Activated CD8-positive, alpha-beta T cell treated with anti-CD3 and anti-CD28 coated beads, Interleukin-2, amount 10 ng/mL, durations not matched to agents 7 days and 5 days (primary cell): ENCODE measurements at places on chromosomes 4 and X. TPM values are rescaled to one million over a fixed set of nuclear protein-coding genes. Genes with fewer than 3 reads are reported as not detected.

GRCh38 chr4:1656986-1657385 is 27.1 kb downstream of the FAM53A start:
- H3K27me3 ChIP-seq, result no peaks in the 10 kb centered on the region
- H3K4me3 ChIP-seq, result no peak overlapping the region
- H3K4me1 ChIP-seq, result no peaks in the 10 kb centered on the region
- no peaks in the 10 kb centered on the region for H3K36me3 ChIP-seq
- no peak for DNase-seq

- no peak overlapping the region for H3K27ac ChIP-seq
- H3K4me3 ChIP-seq, result no peak overlapping the region
- no peaks in the 10 kb centered on the region for H3K27me3 ChIP-seq
- no peak for DNase-seq
- H3K36me3 ChIP-seq, result no peaks in the 10 kb centered on the region
- no peaks in the 10 kb centered on the region for H3K4me1 ChIP-seq
Observed at GRCh38 chr4:73897380-73898136, 28.4 kb downstream of the CXCL1 start.

DNA sequence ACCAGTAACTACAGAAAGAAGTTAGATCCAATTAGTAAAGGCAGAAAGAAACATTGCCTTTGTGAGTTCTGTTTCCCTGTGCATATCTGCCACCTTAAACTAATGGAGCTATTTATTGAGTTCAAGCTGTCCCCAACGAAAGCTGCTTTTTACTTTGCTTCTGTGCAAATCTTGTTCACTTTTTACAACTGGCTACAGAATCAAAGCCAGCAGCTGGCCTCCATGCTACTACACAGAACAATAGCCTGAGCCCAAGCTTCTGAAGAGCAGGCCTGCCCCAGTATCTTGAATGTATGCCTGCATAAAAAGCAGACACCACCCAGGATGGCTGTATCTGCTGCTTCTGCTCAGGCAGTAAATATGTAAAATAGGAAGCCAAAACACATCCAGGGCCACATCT is 28.1 kb downstream of the ANK2 start:
- no peaks in the 10 kb centered on the region for H3K27me3 ChIP-seq
- H3K4me3 ChIP-seq, result no peak overlapping the region
- H3K4me1 ChIP-seq, result no peaks in the 10 kb centered on the region
- no peak for DNase-seq

DNA sequence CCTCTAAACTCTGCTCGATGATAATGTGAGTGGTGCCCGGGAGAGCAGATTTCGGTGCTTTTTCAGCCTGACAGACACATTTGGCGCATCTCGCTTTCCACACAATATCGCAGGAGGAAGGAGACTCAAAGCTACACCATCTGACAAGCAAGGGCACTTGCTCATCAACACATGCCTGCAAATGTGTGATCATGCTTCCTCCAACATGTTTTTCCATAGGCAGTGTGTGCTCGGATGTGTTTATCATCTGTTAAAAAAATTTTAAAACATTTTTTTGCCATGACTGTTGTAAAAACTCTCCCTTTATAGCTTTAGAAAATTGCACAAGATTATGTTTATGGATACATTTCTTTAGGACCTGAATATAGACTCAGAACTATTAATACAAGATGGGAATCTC is 170.3 kb upstream of the PUDP start:
- DNase-seq, result no peak
- no peaks in the 10 kb centered on the region for H3K27me3 ChIP-seq
- no peak overlapping the region for H3K4me3 ChIP-seq
- no peaks in the 10 kb centered on the region for H3K36me3 ChIP-seq
- H3K27ac ChIP-seq, result no peak overlapping the region

- no peaks in the 10 kb centered on the region for H3K4me1 ChIP-seq
- H3K4me3 ChIP-seq, result no peak overlapping the region
- H3K27me3 ChIP-seq, result no peaks in the 10 kb centered on the region
Observed at GRCh38 chr4:98310867-98311266, 49.7 kb downstream of the RAP1GDS1 start.

- no peak overlapping the region for H3K4me3 ChIP-seq
- H3K36me3 ChIP-seq, result peaks cover 22% of the 10 kb centered on the region
- no peaks in the 10 kb centered on the region for H3K4me1 ChIP-seq
- no peaks in the 10 kb centered on the region for H3K27me3 ChIP-seq
- DNase-seq, result peak; percentile 82
Observed at GRCh38 chr4:742742-743311, 37.2 kb downstream of the PCGF3 start.

- H3K27ac ChIP-seq, result no peak overlapping the region
- H3K27me3 ChIP-seq, result no peaks in the 10 kb centered on the region
- H3K4me1 ChIP-seq, result peaks cover under 1% of the 10 kb centered on the region
- DNase-seq, result no peak
- no peak overlapping the region for H3K4me3 ChIP-seq
Observed at GRCh38 chr4:181966104-181966551, 277.1 kb upstream of the TENM3 start.

DNA sequence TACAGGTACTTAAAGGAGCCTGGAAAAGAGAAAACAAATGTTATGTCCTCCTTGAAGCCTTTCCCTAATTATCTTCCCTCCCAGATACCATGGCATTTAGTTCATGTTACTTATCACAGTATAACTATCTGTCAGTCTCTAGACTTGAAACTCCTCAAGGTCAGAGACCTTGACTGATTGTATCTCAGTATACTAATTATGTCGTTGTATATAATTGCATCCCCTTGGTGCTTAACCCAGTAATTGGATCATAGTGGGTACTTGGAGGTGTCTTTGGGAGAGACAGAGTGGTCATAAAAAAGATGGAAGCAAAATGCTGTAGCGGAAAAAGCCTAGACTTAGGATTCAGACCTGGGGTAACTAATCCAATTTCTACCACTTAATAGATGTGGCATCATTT is 8.1 kb downstream of the IGBP1 start:
- H3K27me3 ChIP-seq, result no peaks in the 10 kb centered on the region
- no peak overlapping the region for H3K27ac ChIP-seq
- peaks cover 26% of the 10 kb centered on the region for H3K36me3 ChIP-seq
- peaks cover 4% of the 10 kb centered on the region for H3K4me1 ChIP-seq
- H3K4me3 ChIP-seq, result no peak overlapping the region
- no peak for DNase-seq

Gene HS3ST1
- total RNA-seq, result not detected
